NCI-H524 (cell line): ENCODE measurements at places on chromosomes 1 and 21.

- DNase-seq = no peak
Observed at GRCh38 chr1:111192658-111193519, 7.6 kb downstream of the DENND2D start.

GRCh38 chr1:226125097-226125630 is 61.4 kb downstream of the ACBD3 start:
- peak; percentile 40 for DNase-seq

GRCh38 chr1:79323239-79324025 is 316.9 kb upstream of the ADGRL4 start:
- no peak for DNase-seq

DNA sequence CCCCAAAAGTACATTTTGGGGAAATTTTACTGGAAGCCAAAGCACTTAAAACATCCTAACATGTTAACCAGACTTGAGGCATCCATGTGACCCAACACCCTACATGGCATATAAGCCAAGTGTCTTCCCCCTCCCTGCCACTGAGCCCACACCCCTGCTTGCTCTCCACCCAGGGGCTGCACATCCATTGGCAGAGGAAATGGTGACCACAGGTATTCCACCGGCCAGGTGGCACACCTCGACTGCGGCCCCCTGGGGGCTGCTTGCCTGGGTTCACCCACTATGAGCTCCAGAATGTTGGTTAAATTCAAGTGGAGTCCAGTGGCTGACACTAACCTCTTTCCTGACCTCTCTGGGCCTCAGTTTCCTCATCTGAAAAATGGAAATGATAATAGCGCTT is 64.4 kb upstream of the FAM20B start:
- no peak for DNase-seq

- DNase-seq = peak; percentile 13
Observed at GRCh38 chr21:41612674-41613532, 104.9 kb upstream of the TMPRSS2 start.

- DNase-seq = no peak
Observed at GRCh38 chr1:239537795-239538194, 151.4 kb downstream of the CHRM3 start.

GRCh38 chr1:120178799-120179756 is 2.8 kb upstream of the SEC22B start:
- DNase-seq = no peak

DNA sequence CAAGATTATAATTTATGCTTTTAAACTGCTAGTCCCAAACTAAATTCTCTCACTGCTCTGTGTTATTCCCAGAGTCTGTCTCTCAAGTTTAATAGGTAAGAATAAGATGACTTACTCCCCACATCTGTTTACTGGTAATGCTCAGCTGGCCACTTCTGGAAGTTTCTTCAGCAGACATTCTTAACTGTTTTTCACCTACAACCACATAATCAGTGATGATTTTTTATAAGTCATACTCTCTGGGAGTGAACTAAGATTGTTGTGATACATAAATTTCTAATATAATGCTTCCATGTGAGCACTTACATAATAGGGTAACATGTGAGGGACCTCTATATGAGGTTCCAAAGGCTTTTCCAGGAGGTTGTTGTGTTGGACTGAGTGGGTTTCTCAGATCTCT is 8.7 kb downstream of the SLAMF7 start:
- no peak for DNase-seq

- no peak for DNase-seq
Observed at GRCh38 chr1:33167650-33168447, 14.0 kb downstream of the TRIM62 start.

GRCh38 chr1:160519642-160520435 is 3.2 kb downstream of the SLAMF6 start:
- DNase-seq = no peak
